ENCODE measurements at places on chromosomes 5 and 9.

- no peak for DNase-seq
Measured at GRCh38 chr9:7592321-7593316, 207.0 kb downstream of the DMAC1 start.

DNA sequence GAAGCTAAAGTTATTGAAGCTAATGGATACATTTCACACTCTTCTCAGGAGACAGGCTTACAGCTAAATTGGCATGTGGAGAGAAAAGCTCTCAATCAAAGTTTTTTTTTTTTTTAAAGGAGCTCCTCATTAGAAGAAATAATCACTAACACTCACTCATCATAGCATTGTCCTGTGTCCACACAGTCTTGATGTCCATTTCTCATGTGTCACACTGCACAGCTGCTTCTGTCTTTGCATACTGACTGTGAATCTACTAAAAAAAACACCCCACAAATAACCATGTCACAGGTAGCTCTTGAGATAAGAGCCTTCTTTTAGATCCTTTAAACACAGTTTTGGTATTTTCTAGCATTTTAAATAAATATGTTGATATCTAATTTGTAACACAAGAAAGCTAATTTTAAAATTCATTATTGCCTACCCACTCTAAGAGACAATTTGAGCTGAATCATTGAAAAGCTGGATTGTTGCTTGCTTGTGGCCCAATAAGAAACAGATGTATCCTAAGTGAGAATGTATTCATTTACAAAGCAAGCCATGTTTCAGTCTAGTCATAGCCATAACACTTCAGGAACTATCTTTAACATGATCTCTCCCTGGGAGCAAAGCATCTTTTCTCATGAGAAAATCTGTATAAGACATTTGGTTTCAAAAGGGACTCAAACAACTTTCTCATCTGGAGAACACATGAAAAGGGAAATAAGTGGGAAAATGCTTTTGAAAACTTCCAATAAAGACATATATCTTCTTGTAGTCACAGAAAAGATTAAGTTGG is 48.1 kb upstream of the PCSK1 start:
- DNase-seq, result no peak

- DNase-seq, result no peak
Measured at GRCh38 chr9:120625222-120625621, 45.3 kb upstream of the CDK5RAP2 start.

GRCh38 chr5:179974946-179975712 is 67.4 kb upstream of the TBC1D9B start:
- DNase-seq, result peak; percentile 38

- DNase-seq, result no peak
Measured at GRCh38 chr9:76181020-76181641, 213.1 kb downstream of the RFK start.

DNA sequence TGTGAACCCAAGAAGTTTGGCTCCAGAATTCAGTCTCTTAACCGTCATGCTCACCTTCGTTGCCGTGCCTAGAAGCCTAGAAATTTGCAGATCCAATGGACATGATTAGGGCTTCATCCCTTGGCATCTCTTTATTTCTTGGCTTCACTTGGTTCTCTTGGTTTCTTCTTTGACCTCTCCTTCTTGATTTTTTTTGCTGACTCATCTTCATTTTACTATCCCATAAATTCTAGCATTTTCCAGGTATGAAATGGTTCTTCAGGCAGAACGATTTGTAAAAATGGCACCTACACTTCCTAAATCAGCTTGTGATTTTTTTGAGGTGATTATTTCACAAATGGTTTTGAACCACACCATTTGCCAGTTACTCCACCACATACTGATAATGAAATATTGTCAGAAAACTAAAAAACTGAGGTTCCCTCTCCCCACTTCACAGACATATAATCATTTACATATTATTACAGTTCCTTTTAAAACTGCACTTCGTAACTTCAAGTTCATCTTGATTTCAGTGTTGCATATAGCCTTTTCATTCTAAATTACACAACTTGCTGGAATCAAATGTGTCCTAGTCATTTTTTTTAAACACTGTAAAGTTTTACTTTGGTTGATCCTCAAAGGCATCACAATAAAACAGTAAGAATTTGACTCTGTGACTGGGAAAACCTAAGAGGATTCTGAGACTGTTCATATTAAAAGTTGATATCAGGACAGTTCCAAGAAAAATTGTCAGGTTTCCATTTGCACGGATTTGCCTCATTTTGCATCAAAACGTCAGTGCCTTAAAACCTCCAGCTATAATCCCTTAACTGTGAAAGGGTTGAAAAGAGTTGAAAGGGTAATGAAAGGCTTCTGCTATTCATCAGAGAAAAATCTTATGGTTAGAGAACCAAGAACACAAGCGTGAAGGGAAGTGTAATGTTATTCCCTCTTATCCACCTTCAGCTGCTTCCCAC is 8.9 kb upstream of the NREP start:
- DNase-seq, result no peak

DNA sequence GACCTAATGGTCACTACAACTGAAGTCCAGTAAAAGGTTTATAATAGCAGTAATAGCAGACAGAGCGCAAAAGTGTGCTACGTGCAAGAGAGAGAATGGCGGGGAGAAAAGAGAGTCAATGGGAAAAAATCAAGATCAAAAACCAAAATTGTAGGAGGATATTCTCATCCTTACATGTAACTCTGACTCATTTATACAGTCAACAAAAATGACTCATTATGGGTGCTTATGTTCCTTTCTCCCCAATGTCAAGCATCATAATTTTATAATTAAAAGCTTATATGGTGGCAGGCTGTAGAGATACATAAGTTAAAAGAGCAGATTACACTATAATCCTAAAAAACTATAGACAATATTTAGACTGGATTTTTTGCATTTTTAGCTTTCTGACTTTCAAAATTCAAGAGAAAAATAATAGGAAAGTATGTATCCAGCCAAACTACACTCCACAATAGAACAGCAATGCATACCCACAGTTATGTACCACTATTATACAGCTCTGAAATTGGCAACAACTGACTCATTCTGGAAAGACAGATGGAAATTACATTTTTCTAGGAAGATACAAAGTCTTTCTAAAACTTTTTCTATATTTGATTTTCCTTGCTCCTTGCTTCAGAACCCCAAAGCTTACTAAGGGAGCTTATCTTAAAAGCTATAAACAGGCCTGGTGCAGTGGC is 78.4 kb downstream of the PLPP1 start:
- no peak for DNase-seq

Data from CD4-positive, alpha-beta T cell treated with Interleukin-17A for 4 hours (primary cell).